Activated CD4-positive, alpha-beta T cell treated with anti-CD3 and anti-CD28 coated beads, Interleukin-2, amount 10 ng/mL, durations not matched to agents 7 days and 5 days (primary cell): ENCODE measurements at places on chromosomes 11 and 22. TPM values are rescaled to one million over a fixed set of nuclear protein-coding genes. Genes with fewer than 3 reads are reported as not detected.

The KRTAP5-11 gene
- total RNA-seq: not detected

The SCGB1D2 gene
- total RNA-seq: not detected

DNA sequence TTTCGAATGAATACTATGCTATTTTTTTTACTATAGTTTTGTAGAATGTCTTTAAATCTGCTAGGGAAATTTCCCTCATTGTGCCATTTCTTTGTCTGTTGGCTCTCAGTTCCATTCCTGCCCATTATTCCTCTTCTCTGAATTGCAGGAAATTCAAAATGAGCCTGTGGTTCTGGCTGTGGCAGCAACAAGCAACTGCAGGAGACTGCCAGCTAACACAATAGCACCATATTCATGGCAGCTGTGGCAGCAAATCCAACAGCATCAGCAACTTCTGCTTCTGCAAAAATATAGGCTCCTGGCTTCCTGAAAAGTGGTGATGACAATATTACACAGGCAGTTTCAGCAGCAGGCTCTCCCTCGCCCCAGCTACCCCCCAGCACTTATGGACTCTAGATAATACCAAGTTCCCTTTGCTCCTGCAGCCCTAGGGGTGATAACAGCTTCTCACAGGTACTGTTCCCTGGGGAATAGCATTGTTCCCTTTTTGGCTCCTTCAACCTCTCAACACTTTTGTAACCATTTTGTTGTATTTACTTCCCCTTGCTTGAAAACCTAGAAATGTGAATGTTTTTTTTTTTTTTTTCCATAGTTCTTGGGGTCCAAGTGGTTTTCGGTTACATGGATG, 9.3 kb downstream of the PATE4 start:
- no peak for DNase-seq

- no peak for DNase-seq
Observed at GRCh38 chr22:24329453-24329852, 58.8 kb downstream of the SPECC1L start.

- DNase-seq: no peak
Observed at GRCh38 chr11:70656252-70656651, 257.9 kb downstream of the CTTN start.

The EXPH5 gene
- total RNA-seq: 3.3 TPM

- DNase-seq: no peak
Observed at GRCh38 chr11:45660729-45661438, 4.5 kb downstream of the CHST1 start.

DNA sequence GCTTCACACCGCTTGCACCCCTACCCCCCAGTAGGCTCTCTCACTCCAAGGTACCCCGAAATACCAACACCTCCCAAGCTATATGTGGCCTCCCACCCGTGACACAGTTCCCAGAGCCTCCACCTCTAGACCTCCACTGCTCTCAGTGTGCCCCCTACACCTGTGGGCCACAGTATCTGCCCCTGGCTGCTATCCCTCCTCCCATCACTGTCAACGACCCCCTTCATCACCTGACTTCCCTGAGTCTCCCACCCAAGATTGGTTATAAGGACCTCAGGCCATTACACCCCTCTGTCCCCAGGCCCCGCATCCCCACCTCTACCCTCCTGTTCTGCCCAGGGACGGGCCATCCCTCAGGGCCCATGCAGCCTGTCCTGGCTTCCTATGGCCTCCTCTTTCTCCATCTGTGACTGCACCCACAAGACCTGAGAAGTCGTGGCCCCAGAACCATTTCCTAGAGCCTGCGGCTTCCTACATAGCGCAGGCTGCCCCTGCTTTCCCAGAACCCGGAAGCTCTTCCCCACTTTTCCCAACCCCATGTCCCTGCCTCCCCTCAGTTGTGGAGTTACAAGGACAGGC, 734 bp downstream of the ACR start:
- peak; percentile 2 for DNase-seq
